ENCODE measurements at places on chromosomes 1 and 21.

DNA sequence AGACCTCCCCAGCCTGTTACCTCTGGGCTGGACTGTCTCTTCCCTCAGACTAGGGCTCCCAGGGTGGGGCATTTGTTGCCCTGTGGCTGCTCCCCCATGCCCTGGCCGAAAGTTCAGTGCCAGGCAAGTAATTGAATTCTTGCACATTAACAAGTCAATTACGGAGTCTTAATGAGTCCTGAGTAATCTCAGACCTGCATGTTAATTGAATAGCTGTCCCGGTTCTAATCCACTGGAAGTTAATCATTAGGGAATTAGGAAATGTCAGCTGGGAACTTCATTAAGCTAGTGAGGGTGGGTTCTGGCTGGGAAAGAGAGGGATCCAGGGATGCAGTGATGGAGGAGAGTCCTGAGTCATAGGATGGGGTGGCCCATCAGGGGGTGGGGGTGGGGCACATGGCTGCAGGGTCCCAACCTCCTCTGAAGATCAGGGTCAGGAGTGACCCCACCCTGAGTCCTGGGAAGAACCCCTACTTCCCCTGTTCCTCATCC is 47.1 kb upstream of the CSF3R start:
- no peak overlapping the region for H3K4me3 ChIP-seq
- H3K27ac ChIP-seq: no peak overlapping the region
- H3K27me3 ChIP-seq: peaks cover 5% of the 10 kb centered on the region
- DNase-seq: no peak
- H3K36me3 ChIP-seq: no peaks in the 10 kb centered on the region
- no peaks in the 10 kb centered on the region for H3K4me1 ChIP-seq

- H3K27ac ChIP-seq: no peak overlapping the region
- no peak overlapping the region for H3K4me3 ChIP-seq
- no peaks in the 10 kb centered on the region for H3K4me1 ChIP-seq
- peaks cover 9% of the 10 kb centered on the region for H3K27me3 ChIP-seq
These were observed 118.8 kb downstream of the SIPA1L2 start for GRCh38 chr1:232511172-232511571.

DNA sequence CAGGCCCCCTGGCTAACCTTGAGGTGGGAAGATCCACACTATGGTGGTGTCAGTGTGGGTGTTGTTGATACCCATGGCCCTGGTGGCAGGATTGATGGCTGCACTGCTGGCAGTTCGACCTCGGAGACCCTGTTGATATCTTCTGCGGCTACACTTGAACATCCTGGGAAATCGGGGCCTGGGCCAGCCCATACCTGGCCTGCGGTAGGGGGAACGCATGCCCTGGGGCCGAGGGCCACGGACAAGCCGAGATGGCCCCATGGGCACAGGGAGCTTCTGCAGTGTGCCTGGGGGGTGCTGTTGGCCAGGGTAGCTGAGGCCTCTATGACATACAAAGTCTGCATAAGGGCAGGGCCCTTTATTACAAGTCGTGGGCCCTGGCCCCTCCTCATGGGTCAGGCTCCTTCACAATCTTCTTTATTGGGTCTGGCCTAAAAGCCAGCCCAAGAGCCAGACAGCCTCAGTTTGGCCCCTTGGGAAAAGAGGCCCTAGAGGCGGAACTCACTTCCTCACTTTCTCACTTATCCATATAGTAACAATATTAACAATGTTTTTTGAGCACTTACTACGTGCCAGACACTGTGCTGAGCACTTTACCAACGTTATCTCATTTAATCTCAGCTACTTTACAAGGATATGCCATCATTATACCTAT is at the start of gene P3R3URF:
TSS of gene P3R3URF (minus strand) at position 278 of the 655 bp plus-strand sequence. CDS start at position 261, 17 bp downstream.
- peaks cover 2% of the 10 kb centered on the region for H3K27me3 ChIP-seq
- H3K4me1 ChIP-seq: no peaks in the 10 kb centered on the region
- no peaks in the 10 kb centered on the region for H3K36me3 ChIP-seq
- H3K27ac ChIP-seq: no peak within 1 kb of the TSS
- H3K4me3 ChIP-seq: no peak within 1 kb of the TSS

DNA sequence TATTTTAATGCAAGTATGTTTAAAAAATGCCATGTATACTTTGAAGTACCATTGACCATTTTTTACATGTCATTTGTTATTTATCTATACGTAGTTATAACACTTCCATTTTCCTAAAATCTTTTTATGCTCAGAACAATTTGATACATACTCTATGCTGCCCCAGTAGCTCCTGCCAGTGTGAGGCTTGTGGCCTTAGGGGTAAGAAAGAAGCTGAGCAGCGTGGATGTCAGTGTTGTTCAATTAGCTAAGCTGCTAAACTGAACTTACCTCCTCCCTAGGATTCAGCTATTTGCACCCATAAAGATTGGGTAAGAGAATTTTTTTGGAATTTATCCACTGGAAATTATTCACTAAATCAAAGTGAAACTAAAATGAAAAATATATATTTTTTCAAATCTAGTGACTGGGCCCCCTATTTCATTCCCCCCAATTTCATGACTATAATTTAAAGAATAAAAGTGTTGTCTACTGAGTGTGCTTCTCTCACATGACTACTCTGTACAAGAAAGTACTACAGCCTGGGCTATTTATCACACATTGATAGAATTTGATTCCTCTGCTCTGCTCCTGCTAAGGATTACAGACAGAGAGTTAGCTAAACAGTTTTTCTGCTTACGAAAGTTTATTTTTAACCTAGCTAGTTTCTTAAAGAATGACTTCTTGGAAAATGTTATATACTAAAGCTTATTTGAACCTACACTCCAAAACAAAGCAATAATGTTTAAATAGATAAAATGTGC is 1030.3 kb upstream of the ADGRL4 start:
- H3K27ac ChIP-seq: no peak overlapping the region
- H3K4me1 ChIP-seq: no peaks in the 10 kb centered on the region
- no peak overlapping the region for H3K4me3 ChIP-seq
- no peak for DNase-seq

DNA sequence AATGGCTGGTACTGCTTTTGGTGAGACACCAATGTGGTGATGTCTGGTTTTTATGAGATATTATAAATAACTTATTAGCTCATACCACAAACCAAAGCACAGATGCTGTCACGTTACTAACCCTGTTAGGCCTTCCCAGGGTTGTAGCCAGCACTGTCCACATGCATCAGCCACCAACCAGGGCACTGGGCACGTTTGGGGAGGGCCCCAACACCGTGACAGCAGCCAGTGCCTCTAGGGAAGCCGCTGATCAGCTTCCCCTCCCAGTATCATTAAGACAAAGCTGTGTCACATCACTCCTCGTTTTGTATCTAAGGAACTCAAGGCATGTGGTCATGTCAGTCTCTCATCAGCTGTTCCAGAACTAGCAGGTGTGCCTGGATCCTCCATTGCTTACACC is 13.9 kb downstream of the URB1 start:
- DNase-seq: no peak
- no peaks in the 10 kb centered on the region for H3K4me1 ChIP-seq

GRCh38 chr1:159889202-159889601 is 10.8 kb downstream of the CFAP45 start:
- DNase-seq: no peak
- no peak overlapping the region for H3K4me3 ChIP-seq
- H3K27me3 ChIP-seq: peaks cover 4% of the 10 kb centered on the region
